ENCODE measurements at places on chromosomes 12 and 14.
A peak's percentile ranks its signal among the peaks of the same experiment; 100 is the strongest.

DNA sequence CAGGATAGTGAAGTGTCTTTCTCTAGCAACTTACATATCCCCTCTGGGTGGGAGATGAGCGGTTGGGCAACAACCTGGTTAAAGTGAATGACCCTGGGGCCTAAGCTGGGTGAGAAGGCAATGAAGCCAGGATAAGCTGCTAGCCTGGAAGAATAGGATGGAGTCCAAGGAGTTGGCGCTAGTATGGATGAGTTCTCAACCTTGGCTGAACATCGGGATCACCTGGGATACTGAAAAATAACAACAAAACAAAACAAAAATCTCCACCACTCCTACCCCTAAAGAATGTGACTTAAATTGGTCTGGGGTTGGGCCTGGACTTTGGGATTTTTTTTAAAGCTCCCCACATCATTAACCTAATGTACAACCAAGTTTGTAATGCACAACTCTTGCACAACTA, 4.8 kb upstream of the RPS6KA5 start:
- no peak for DNase-seq

- no peak for DNase-seq
These were observed 43.1 kb downstream of the ALDH1L2 start for GRCh38 chr12:105041186-105041585.

GRCh38 chr14:40368314-40368713, 936.1 kb upstream of the FBXO33 start:
- no peak for DNase-seq

- DNase-seq = no peak
These were observed 907 bp upstream of the LRIG3 start for GRCh38 chr12:58920961-58921861.

DNA sequence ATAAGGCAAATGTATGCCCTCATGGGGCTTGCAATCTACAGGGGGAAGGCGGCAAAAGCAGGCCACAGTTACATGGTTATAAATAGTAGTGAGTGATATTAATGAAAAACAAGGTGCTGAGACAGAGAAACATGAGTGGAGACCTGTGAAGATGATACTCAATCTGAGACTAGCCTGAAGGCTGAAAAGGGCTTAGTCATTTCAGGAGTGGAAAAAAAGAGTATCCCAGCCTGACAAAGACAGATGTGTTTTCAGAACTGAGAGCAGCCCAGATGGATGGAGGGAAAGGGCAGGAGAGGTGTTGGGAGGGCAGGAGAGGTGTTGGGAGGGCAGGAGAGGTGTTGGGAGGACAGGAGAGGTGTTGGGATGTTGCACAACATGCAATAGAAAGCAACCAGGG, 181.9 kb downstream of the C12orf42 start:
- no peak for DNase-seq

DNA sequence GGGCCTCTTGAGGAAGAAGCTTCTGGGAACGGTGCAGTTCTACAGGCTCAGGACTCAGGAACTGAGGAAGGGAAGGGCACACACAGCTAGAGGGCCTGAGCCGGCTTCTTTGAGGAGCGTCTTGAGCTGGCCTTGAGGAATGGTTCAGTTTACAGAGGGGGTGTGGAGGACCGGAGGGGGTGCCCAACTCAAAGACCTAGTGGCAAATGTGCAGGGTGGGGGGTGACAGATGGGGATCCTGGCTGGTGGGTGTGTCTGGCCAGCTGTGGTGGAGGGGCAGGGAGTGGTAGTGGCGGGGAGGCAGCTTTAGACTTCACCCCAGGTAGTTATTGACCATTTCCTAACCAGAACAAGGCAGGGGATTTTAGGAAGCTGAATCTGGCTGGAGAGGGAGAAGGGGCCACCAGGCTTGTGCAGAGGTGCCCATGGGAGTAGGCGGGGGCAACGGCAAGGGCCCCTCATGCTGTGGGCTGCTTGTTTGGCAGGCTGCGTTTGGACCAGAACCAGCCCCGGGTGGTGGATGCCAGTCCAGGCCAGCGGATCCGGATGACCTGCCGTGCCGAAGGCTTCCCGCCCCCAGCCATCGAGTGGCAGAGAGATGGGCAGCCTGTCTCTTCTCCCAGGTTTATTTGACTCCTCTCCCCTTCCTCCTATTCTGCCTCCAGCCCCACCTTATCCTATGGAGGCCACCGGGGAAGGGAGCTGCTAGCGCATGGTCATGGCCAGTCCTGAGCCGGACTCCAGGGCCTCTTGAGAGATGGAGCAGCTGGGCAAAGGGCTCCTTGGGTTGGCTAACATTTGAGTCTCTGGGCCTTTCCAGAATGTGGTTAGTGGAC, 27.8 kb downstream of the PAPLN start:
- no peak for DNase-seq

DNA sequence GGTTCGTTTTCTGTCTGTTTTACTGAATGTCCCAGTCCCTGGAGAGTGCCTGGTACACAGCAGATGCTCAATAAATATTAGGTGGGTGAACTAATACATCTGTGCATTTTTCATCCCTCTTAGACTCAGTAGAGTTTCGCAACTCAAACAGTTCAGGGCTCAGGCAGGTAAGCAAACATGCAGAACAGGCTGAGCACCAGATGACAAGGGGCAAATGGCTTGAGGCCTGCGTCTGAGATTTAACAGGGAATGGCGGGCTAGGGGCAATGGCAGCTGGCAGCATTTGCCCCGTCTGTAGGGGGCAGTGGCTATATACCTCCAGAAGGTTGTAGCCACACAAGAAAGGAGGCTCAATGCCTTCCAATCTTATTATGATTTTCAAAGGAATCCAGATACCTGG, 8.6 kb upstream of the RAN start:
- no peak for DNase-seq

GRCh38 chr14:21279783-21280182, at the start of gene RPGRIP1:
RPGRIP1 (plus strand) TSS chr14:21280083; CDS start chr14:21287977, 7,894 bp downstream.
- DNase-seq = no peak

DNA sequence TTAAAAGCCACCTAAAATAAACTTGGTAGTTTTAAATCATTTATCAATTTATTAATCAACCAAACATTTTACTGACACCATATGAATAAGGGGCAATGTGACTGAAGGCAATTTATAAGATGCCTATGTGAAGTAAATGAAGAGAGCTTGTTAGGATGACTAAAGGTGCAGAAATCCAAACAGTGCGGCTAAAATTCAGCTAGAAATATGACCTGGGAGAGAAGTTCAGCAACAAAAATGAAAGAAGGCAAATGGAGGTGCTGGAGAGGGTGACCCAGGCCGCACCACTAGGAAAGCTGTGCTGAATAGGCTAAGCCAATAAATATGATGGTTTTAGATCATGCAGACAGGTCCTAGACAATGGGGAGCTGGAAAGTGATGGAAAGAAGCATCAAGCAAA, 403.7 kb downstream of the BTG1 start:
- DNase-seq = no peak

DNA sequence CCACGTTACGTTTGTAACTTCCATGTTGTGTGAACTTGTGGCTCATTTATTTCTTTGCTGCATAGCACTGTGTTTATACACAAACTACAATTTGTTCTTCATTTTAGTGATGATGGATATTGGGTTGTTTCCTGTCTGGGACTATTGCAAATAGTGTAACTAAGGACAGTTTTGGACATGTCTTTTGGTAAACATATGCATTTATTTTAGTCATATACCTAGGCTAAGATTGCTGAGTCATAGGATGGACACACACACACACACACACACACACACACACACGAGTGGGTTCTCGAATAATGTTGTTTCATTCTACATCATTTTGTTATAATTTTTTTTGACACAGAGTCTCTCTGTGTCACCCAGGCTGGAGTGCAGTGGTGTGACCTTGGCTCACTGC, 123.5 kb upstream of the CAND1 start:
- DNase-seq = no peak

- DNase-seq = no peak
These were observed 615.6 kb downstream of the KCNH5 start for GRCh38 chr14:62429683-62430082.

DNA sequence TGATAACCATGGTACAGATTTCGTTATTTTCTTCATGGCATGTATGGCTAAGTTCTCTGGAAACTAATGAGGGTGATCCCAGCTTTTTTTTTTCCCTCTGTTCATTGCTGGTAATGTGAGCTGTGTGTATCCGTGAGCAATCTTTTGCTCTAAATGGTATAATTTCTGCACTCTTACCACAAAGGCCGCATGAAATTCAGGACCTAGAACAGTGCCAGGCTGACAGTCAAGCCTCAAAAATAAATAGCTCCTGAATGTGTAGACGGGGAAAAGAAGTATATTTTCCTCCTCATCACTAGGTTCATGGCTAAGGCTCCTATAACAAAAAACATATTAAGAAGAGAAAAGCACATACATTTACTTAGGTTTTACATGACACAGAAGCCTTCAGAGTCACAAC, 140.2 kb upstream of the RMST start:
- DNase-seq = no peak

GRCh38 chr12:22536346-22536945, 7.9 kb downstream of the C2CD5 start:
- DNase-seq = no peak

GRCh38 chr12:65414526-65414925, 136.0 kb downstream of the MSRB3 start:
- DNase-seq = no peak

- peak; percentile 61 for DNase-seq
These were observed 10.9 kb downstream of the HDAC7 start for GRCh38 chr12:47808574-47809365.

DNA sequence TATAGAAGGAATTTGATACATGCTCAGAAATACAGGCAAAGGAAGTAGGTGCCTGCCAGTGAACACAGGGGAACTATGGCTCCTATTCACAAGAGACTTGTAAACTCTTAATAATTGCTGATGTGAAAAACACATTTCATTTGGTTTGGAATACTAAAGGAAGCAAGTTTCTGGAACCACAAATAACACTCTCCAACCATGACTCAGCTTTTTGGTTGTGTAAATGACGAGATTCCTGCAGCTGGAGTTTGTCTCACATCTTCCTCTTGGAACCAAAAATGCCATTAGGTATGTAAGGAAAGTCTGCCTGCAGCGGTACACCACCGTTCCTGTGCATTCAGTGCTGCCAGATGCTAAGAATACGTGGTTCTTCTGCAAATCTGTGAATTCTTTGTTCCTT, 4.5 kb upstream of the OR11H6 start:
- DNase-seq = no peak

- no peak for DNase-seq
These were observed 243 bp upstream of the TOMM20L start for GRCh38 chr14:58395562-58395811.

- peak; percentile 87 for DNase-seq
These were observed 155.5 kb downstream of the PRKCH start for GRCh38 chr14:61476754-61477410.

DNA sequence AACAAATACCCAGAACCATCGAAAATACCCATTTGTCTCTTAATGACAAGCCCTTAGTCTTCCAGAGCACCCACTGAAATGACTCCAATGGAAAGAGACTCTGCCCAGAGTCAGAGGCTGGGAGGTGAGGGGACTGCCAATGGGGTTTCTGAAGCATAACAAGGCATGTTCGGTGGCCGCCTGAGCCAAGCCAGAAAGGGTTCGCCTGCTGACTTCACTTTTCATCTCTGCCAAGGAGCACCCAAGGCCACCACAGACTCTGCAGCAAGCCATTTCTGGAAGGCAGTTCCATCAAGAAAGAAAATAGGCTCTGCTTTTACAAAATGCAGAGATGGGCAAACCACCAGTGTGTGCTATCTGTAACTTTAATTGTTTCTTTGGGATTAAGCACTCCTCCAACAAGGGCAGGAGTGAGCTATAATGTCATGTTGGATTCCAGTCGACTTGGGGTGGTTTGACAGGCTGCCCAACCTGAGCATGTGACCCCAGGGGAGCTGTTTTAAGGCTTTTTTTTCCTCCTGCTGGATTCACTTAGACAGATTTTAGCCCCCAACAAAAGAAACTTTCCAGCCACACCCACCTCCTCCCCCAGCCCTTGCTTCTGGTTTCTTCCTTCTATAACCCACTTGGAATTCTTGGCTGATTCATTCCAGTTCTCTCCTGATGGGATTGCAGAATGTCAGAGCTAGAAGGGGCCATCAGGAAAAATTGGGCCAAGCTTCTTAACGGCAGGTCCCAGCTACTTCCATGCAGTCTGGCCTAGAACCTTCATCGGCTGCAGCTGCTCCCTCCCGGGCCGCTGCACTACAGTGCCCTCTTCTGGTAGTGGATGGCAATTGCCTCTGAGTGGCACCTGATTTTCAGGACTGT, 24.1 kb downstream of the CKAP4 start:
- DNase-seq = no peak

DNA sequence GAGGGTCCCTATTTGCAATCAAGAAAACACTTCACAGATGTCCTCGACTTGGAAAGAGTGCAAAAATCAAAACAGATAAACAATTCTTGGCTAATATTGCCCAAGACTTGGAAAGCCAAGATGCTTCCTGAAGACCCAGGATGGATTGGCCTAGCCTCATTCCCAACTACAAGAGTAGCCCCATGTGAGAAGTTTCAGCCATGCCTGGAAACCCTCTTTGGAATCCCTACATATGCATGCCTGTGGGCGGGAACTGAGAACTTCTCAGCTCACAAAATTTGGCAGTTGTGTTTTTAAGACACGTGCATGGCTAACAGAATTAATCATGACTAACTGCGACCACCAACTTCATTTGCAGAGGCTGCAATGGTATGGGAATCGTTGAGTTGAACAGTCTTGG, 283.2 kb upstream of the TBX3 start:
- no peak for DNase-seq

- no peak for DNase-seq
These were observed 62.0 kb downstream of the CATSPERB start for GRCh38 chr14:91669867-91670266.

DNA sequence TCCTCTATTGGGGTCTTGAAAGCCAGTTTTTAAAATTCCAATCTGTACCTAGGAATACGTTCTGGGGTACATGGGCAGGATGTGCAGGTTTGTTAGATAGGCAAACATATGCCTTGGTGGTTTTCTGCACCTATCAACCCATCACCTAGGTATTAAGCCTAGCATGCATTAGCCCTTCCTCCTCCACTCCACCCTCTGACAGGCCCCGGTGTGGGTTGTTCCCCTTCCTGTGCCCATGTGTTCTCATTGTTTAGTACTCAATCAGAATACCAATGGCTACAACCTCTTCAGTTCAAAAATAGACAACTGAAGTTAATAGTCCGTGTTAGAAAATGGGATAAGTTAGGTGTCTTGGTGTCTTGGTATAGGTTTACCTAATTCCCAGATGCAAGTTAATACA, 3.4 kb downstream of the NTS start:
- no peak for DNase-seq

DNA sequence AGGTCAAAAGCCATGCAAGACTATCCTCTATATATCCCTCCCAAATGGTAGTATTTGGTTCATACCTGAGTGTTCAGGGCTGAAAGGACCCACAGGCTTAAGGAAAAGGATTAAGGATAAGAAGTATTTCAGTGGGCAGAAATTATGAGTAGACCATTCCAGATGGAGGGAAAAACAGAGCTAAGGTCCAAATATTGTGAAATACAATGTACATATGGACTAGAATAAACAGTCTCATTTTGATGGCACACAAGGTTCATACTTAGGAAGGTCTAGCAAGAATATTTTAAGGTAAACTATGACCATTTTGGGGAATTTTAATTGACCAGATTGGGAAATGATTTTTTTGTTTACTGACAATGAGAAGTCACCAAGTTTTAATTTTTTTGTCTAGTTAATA, 124.6 kb downstream of the PRKD1 start:
- DNase-seq = no peak
